ENCODE measurements at places on chromosomes 4 and X. TPM values are rescaled to one million over a fixed set of nuclear protein-coding genes. Genes with fewer than 3 reads are reported as not detected.

DNA sequence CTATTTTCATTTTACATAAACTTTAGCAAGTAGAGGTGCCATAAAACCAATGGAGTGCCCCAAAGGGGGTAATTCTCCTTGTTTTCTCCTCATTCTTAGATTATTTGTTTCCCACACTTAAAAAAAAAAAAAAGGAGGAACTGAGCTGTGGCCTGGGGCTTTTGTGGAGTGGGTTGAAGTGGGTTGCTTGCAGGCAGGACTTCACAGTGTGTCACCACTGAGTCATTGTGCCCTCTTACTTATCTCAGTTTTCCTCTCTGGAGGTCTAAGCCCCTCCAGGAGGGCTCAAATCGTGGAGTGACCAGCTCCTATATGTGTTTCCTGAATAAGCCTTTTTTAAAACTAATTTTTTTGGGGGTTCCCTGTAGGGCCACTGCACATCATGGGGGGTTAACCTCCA lies 69.0 kb downstream of the SLC16A2 start:
- no peak overlapping the region for H3K4me3 ChIP-seq
- no peak overlapping the region for H3K27ac ChIP-seq
- H3K36me3 ChIP-seq: no peaks in the 10 kb centered on the region
- no peak for DNase-seq

DNA sequence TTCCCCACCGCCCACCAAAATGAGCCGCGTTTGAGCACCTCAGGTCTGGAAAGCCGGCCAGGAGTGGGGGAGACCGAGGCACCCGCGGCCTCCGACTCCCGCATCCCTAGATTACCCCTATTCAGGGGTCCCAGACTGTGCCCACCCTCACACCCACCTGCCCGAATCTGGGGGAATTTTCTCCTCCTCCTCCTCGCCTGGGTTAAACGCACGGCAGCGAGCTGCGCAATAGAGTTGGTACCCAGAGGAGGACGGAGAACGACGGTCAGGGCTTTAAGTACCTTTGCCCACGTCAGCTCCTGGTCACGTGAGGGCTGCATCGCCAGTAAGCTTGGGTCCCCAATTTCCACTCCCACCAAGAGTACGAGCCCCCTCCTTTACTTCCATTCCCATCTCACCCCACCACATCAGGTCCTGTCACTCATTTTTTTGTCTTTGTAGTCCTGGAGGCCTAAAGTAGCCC lies at the start of gene ARMCX2:
ARMCX2 (minus strand) TSS at position 250 of the 463 bp plus-strand sequence. CDS start 2,262 bp downstream, outside the sequence.
- H3K4me3 ChIP-seq: peak within 1 kb of the TSS; percentile 62
- no peaks in the 10 kb centered on the region for H3K36me3 ChIP-seq

DNA sequence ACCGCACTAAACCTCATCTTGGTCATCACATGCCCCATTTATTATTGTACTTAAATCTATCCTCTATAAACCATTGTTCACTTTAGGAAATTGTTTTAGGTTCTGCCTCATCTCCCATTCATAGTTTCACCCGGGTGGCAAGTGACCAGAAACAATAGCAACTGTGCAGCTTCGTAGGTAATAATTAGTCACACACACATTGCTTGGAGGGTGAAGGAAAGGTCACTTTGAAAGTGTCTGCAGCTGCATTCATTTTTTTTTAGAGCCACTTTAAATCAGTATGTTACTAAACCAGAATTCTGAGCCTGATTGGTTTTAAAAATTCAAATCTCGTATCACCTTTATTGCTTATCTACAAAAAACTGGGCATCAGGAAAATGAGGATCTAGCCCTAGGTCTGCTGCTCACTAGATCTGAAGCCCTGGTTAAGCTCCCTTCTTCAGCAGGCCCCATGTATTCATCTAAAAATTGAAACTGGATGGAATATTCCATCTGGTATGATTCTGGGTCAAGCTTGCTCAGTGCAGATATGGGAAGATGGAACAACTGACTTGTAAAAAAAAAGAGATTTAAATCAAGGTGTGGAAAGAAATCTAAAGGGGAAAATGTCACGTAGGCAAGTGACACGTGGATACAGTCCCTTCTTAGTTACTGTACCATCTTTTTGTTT lies 62.4 kb downstream of the LIMCH1 start:
- H3K4me1 ChIP-seq: peaks cover 7% of the 10 kb centered on the region
- no peak for DNase-seq
- H3K27ac ChIP-seq: no peak overlapping the region
- H3K4me3 ChIP-seq: no peak overlapping the region

DNA sequence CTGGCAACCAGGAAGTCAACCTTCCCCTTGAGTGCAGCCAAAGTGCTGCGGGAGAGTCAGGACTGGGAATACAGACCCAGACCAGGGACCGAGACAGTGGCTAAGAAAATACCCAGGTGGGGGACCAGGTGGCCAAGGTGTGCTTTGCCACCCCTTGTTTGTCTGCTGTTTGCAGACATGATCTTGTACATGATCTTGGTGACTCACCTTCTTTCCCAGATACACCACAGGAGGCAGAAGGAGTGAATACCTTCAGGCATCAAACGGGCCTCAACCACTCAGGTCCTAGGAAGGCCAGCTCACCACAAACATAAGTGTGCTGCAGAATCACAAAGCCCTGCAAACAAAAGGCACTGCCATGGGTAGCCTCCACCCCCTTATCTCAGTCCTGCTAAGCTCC lies 62.0 kb downstream of the CNGA2 start:
- H3K27ac ChIP-seq: no peak overlapping the region
- H3K27me3 ChIP-seq: no peaks in the 10 kb centered on the region
- no peaks in the 10 kb centered on the region for H3K36me3 ChIP-seq
- no peak for DNase-seq
- H3K4me3 ChIP-seq: no peak overlapping the region

The PPEF2 gene
- total RNA-seq: not detected

The CORIN gene
- total RNA-seq: 2.4 TPM

DNA sequence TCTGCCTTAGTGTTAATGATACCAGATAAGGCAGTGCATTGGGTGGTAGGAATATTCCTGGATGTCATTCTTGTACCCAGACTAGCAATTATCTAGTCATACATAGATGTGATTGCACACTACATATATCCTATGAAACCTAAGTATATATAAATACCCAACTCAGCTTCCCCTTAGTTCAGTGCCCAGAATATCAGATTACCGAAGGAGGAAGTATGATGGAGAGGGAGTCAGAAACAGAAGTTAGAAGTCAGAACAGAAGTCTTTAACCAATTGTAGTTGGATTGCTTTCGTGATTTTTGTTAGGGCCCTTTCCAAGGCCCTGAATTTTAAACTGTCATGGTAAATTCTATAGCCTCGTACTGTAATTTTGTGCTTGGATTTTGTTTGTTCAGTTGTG lies 42.9 kb downstream of the MOB1B start:
- no peak overlapping the region for H3K27ac ChIP-seq
- no peaks in the 10 kb centered on the region for H3K36me3 ChIP-seq
- no peak overlapping the region for H3K4me3 ChIP-seq
- peaks cover 3% of the 10 kb centered on the region for H3K4me1 ChIP-seq

The GNRHR gene
- not detected for total RNA-seq

DNA sequence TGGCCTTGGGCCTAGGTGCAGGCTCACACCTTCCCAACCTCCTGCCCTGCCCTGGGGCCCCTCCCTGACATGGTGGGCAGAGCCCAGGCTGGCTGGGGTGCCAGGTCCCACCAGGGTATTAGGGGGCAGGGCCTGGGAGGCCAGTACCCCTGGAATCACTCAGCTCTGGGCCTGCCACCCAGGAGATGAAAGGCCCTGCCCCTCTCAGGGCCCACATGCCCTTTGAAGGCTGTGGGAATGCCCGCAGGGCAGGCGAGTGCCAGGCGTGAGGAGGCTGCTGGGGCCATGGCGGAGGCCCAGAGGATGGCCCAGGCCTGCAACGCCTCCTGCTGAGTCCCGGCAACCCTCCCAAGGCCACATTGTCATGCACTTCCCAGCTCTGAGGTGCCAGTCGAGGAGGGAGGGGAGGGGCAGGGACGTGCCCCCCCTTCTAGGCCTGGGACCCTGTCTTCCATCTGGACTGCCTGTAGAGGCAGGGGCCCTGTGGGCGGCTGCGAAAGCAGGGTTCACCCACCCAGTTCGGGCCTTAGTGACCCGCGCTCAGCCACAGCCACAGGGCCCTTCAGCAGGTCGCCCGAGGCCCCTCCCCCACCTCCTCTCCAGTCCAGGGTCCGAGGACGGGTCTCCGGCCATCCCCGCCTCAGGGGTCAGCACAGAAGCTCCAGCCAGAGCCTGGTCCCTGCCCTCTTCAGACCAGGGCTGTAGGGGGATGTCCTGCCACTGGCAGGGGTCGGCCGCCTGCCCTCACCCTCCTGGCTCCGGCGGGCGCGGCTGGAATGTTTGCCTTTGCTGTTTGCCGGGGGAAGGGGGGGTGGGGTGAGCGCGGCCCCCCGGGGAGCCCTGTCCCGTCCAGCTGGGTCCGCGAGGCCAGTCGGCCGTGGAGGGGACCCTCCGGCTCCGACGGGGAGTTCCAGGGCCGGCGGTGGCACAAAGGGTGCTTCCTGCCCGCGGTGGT lies 26.7 kb upstream of the FGFR3 start:
- H3K36me3 ChIP-seq: no peaks in the 10 kb centered on the region
- peaks cover 35% of the 10 kb centered on the region for H3K4me1 ChIP-seq
- peak overlapping the region; percentile 65 for H3K4me3 ChIP-seq

The MAGEA4 gene
- not detected for total RNA-seq

- no peak for DNase-seq
- no peak overlapping the region for H3K27ac ChIP-seq
- H3K4me3 ChIP-seq: no peak overlapping the region
- no peaks in the 10 kb centered on the region for H3K27me3 ChIP-seq
- H3K36me3 ChIP-seq: no peaks in the 10 kb centered on the region
Measured at GRCh38 chr4:80463509-80463908, 128.0 kb downstream of the CFAP299 start.

DNA sequence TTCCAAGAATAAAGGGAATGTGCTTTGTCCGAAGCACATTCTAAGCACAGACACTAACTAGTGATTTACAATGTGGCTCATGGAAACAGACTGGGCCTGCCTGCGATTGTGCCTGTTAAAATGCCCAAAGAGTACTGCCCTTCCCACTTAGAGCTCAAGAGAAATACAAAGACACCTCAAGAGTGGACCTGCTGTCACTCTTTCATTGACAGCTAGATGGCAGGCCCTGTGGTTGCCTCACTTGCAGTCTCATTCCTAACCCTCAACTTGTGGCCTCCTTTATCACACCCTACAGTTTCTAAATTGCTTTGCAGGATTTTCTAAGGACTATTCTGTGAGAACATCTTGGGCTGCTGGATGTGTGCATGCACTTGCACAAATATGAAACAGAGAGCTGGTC lies 331.0 kb upstream of the EMCN start:
- no peak overlapping the region for H3K4me3 ChIP-seq
- H3K27ac ChIP-seq: no peak overlapping the region
- H3K27me3 ChIP-seq: no peaks in the 10 kb centered on the region
- H3K36me3 ChIP-seq: no peaks in the 10 kb centered on the region
- no peaks in the 10 kb centered on the region for H3K4me1 ChIP-seq
- no peak for DNase-seq

- H3K27me3 ChIP-seq: no peaks in the 10 kb centered on the region
- H3K27ac ChIP-seq: no peak overlapping the region
- no peaks in the 10 kb centered on the region for H3K36me3 ChIP-seq
- no peak overlapping the region for H3K4me3 ChIP-seq
- DNase-seq: no peak
Measured at GRCh38 chr4:74018116-74018515, 19.6 kb upstream of the CXCL5 start.

The CENPVL1 gene
- not detected for total RNA-seq

GRCh38 chr4:107736924-107737448 lies 17.0 kb upstream of the PAPSS1 start:
- H3K27ac ChIP-seq: no peak overlapping the region
- H3K4me3 ChIP-seq: no peak overlapping the region
- H3K27me3 ChIP-seq: no peaks in the 10 kb centered on the region
- DNase-seq: no peak
- no peaks in the 10 kb centered on the region for H3K36me3 ChIP-seq

DNA sequence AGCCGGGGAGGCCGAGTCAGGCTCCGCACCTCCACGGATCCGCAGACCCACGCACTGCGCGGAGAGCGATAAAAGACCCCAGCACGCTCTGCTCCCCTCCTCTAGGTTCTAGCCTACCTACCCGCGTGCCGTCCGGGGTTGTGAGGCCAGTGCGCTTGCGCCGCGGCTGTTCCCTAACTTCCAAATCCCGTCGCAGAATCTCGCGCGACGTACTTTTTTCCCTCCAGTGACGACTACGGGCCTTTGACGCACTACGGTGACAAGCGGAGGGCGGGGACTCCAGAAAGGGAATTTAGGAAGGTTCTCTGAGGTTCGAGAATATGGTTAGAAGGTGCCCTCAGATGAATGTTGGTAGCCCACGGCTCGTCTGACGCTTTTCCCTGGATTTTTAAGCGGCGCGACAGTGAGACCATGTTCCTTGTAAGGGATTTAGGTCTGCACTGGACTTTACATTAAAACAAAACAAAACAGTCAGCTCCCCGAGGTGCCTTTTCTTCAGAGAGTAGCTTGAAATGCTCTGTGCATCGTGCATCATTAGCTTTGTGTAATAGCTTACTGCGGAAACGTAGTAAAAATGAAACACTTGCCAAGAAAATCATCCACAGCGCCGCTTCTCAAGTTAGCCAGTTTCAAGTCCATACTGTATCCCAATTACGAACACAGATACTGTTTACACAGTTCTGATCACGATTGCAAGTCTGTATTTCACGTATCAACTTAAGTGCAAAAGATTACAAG lies at the start of gene NKRF:
NKRF (minus strand) TSS at position 145 of the 738 bp plus-strand sequence.
- peak within 1 kb of the TSS; percentile 66 for H3K4me3 ChIP-seq
- peak within 1 kb of the TSS; percentile 87 for H3K27ac ChIP-seq
- H3K27me3 ChIP-seq: no peaks in the 10 kb centered on the region
- H3K4me1 ChIP-seq: peaks cover 10% of the 10 kb centered on the region
- peak; percentile 94 for DNase-seq

The C1QTNF7 gene
- total RNA-seq: 18.8 TPM

DNA sequence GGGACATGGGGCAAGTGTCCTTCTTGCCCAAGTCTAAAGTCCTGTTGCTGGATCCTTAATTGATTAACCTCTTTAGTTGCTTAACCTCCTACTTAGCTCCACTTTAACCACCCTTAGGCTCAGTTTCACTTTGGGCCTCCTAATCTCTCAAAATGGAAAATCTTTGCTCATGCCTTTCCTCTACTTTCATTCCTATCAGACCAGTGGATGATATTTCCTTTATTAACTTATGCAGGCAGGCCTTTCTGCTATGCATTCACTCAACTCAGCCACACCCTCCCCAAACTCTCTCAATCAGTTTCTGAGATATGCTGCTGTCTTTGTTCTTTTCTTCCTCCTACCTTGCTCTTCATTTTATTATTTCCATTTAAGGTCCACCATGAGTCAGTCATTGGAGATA lies 14.4 kb upstream of the ARSJ start:
- no peak for DNase-seq
- H3K27ac ChIP-seq: no peak overlapping the region
- H3K4me1 ChIP-seq: no peaks in the 10 kb centered on the region

- no peaks in the 10 kb centered on the region for H3K36me3 ChIP-seq
- no peak overlapping the region for H3K4me3 ChIP-seq
- no peak for DNase-seq
- H3K27me3 ChIP-seq: no peaks in the 10 kb centered on the region
- H3K4me1 ChIP-seq: no peaks in the 10 kb centered on the region
Measured at GRCh38 chr4:58636381-58636780, 1526.2 kb upstream of the IGFBP7 start.

GRCh38 chr4:38154681-38155588 lies 194.7 kb downstream of the PTTG2 start:
- no peaks in the 10 kb centered on the region for H3K36me3 ChIP-seq
- H3K27ac ChIP-seq: peak overlapping the region; percentile 36
- H3K27me3 ChIP-seq: no peaks in the 10 kb centered on the region
- peaks cover 30% of the 10 kb centered on the region for H3K4me1 ChIP-seq

GRCh38 chrX:11426712-11427452 lies 133.7 kb downstream of the AMELX start:
- peaks cover 64% of the 10 kb centered on the region for H3K4me1 ChIP-seq
- H3K36me3 ChIP-seq: no peaks in the 10 kb centered on the region
- H3K27ac ChIP-seq: peak overlapping the region; percentile 84
- no peaks in the 10 kb centered on the region for H3K27me3 ChIP-seq

The USP17L28 gene
- total RNA-seq: not detected
